Mesothelial cell of epicardium (in vitro differentiated cells): ENCODE measurements at places on chromosomes 11 and 22.

- no peak for DNase-seq
Measured at GRCh38 chr11:104665641-104666040, 232.6 kb downstream of the CASP12 start.

GRCh38 chr11:9594267-9595046 is 21.0 kb downstream of the WEE1 start:
- no peak for DNase-seq

DNA sequence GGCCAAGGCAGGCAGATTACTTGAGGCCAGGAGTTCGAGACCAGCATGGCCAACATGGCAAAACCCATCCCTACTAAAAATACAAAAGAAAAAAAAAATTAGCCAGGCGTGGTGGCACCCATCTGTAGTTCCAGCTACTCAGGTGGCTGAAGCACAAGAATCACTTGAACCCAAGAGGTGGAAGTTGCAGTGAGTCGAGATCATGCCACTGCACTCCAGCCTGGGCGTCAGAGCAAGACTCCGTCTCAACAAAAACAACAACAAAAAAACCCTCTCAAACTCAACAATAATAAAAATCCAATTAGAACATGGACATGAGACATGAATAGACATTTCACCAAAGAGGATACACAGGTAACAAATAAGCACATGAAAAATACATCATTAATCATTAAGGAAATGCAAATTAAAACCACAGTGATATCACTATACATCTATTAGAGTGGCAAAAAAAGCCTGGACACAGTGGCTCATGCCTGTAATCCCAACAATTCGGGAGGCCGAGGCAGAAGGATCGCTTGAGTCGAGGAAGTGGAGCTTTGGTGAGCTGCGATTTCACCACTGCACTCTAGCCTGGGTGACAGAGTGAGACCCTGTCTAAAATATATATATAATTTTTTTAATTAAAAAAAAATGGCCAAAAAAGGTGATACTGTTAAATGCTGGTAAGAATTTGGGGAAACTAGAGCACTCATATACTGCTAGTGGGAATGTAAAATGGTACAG is 12.7 kb upstream of the SEPTIN5 start:
- DNase-seq, result no peak

DNA sequence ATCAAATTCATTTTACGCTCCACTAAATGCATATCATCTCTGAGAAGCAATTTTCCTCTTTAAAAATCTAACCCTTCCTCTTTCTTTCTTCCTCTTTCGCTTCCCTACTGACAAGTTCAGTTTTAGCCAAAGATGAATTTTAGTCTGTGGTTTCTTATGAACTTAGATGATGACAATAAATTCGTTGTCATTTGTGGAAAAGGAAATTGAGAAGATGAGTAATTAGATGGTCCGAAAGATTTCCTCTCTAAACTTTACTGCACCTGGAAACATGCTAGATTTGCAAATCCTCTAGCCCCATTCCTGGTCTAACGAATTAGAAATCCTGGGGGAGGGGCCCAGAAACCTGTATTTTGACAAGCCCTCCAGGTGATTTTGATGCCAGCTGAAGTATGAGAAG is 855.4 kb upstream of the CHORDC1 start:
- DNase-seq, result no peak

DNA sequence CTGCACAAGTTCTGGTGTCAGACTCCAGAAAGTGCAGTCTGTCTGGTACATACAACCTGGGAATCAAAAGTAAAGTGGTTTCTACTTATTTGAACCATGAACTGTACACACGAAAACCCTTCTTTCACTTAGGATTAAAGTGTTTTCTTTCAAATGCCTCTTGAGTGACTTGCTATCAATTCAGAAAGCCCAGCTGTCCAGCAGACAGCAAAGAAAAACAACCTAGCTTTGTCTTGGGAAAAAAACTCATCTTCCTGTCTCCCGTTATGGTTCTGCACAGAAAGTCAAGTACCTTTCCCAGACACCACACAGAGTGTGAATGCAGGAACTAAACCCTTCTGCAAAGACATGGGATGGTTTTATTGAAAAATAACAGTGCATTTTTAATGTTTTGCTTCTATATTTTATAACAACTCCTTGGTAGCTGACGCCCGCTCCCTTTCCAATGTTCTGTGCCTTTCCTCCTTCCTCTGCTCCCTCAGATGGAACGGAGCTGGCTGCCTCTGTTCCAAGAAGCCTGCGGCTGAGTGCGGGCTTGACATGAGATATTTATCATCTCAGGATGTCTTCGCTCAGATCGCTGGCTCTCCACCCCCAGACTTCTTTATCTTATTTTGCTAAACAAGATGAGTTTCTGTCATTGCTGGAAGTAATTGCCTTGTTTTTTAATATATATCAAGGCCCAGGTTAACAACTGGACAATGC is 322.3 kb upstream of the B3GAT1 start:
- no peak for DNase-seq

- no peak for DNase-seq
Measured at GRCh38 chr22:32603651-32604540, 129.3 kb downstream of the FBXO7 start.

- no peak for DNase-seq
Measured at GRCh38 chr11:132486060-132486459, 1046.2 kb downstream of the OPCML start.

DNA sequence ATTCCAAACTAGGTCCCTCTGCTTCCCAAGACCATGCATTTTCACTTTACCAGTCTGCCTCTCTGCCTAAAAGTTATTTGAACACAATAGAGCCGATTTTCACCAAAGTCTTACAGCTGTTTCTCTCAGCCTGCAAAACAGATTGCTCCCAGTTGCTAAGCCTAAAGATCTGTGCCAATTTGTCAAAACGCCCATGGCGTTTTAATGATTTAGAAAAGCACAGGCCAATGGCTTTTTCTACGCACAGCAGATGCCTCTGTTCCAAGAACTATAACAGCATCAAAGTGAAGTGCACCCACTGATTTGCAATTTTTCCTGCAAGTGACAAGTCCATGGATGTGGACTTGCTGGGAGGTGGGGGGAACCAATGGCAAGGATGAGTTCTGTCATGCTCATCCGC is 173.9 kb upstream of the SYN3 start:
- no peak for DNase-seq
